Activated CD4-positive, CD25-positive, alpha-beta regulatory T cell treated with anti-CD3 and anti-CD28 coated beads, Interleukin-2, amount 50 U/mL, for 16 hours (primary cell): ENCODE measurements at places on chromosomes 5 and 9.

- DNase-seq: no peak
Measured at GRCh38 chr5:158519433-158520021, 580.2 kb downstream of the EBF1 start.

DNA sequence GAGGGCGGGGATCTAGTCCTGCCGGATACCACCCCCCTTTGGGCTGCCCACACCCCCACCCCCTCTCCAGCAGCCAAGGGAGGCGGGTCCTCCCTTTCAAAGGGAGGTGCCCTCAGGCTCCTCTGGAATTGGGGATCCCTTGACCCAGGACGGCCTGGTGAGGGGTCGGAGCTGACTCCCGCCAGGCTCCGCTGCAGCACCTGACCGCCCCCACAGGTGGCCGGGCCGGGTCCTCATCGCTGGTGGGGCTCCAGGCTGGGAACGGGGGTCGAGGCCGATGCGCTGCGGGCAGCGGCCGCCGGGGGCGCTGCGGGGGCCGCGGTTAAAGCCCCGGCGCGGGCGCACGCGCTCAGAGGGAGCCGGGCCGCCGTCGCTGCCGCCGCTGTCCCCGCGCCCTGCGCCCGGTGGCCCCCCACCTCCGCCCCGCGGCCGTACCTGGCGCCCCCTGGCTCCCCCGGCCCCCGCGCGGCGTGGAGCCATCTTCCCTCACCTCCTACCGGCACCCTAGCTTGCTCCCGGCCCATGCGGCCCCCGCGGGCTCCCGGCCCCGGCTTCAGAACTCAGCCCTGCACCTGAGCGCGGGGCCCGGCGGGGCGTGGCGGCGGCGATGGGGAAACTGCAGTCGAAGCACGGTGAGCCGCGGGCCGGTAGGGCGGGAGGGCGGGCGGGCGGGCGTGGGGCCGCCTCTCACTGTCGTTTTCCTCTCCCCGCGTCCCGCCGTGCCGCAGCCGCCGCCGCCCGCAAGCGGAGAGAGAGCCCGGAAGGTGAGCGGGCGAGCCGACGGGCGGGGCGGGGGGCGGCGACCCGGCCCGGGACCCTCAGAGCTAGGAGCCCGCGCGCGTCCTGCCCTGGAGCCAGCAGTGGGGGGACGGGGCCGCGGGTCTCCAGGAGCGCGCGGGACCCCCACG is at the start of gene NKD2:
TSS of gene NKD2 (plus strand) at position 352 of the 908 bp plus-strand sequence. CDS start at position 608, 256 bp downstream.
- no peak for DNase-seq

- DNase-seq: no peak
Measured at GRCh38 chr9:105887679-105888078, 193.3 kb downstream of the TMEM38B start.

GRCh38 chr5:176648474-176649194 is 1.4 kb downstream of the TSPAN17 start:
- DNase-seq: no peak

DNA sequence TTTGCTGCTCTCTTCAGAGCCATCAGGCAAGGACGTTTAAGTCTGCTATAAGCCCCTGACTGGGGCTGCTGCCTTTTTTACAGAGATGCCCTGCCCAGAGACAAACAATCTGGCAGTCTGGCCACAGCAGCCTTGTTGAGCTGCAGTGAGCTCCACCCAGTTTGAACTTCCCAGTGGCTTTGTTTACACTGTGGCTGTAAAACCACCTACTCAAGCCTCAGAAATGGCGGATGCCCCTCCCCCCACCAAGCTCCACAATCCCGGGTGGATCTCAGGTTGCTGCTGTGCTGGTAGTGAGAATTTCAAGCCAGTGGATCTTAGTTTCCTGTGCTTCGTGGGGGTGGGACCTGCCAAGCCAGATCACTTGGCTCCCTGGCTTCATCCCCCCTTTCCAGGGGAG is 59.7 kb upstream of the SNCAIP start:
- DNase-seq: no peak

- no peak for DNase-seq
Measured at GRCh38 chr5:6435356-6435755, 13.3 kb upstream of the UBE2QL1 start.

GRCh38 chr9:23728736-23729135 is 97.3 kb downstream of the ELAVL2 start:
- DNase-seq: no peak

GRCh38 chr9:99850736-99851499 is 29.2 kb downstream of the NR4A3 start:
- DNase-seq: no peak

DNA sequence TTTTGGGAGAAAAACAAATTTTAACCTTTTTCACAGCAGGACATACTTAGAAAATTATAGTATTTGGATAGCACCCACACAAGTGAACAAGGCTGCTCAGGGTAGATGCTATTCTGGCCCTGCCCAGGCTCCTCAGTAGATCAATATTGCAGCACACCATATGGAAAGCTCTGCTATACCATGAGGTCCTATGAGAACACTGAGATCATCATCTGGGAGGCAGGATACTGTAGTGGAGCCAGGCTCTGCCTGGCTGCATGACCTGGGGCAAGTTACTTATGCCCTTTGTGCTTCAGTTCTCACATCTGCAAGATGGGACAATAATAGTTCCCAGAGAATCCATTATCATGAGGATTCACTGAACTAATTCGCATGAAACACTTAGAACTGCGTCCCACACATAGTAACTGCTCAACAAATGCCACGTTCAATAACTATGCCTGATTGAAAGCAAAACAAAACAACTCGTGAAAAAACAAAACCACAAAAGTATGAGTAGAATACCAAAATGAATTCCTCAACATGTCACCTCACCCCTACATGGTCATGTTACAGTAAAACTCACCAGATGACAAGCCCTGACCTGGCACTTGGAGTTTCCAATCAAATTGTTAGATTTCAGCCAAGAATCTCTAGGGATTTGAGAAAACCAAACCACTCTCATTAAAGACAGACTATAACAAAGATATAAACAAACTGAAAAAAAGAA is 31.9 kb downstream of the ARSB start:
- DNase-seq: no peak
